Amygdala (tissue), 56 donors: ENCODE measurements at places on chromosomes 4 and X.

DNA sequence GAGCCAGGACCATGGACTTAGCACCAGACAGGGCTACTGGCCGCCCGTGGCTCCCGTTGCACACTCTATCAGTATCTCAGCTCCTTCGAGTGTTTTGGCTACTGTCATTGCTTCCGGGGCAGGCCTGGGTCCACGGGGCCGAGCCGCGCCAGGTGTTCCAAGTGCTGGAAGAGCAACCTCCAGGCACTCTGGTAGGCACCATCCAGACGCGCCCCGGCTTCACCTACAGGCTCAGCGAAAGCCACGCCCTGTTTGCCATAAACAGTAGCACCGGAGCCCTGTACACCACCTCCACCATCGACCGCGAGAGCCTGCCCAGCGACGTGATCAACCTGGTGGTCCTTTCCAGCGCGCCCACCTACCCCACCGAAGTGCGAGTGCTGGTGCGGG is 1.6 kb downstream of the FAT4 start:
- peak; percentile 43 for DNase-seq

- no peak for DNase-seq
These were observed 453.9 kb upstream of the ZFP42 start for GRCh38 chr4:187541666-187542065.

DNA sequence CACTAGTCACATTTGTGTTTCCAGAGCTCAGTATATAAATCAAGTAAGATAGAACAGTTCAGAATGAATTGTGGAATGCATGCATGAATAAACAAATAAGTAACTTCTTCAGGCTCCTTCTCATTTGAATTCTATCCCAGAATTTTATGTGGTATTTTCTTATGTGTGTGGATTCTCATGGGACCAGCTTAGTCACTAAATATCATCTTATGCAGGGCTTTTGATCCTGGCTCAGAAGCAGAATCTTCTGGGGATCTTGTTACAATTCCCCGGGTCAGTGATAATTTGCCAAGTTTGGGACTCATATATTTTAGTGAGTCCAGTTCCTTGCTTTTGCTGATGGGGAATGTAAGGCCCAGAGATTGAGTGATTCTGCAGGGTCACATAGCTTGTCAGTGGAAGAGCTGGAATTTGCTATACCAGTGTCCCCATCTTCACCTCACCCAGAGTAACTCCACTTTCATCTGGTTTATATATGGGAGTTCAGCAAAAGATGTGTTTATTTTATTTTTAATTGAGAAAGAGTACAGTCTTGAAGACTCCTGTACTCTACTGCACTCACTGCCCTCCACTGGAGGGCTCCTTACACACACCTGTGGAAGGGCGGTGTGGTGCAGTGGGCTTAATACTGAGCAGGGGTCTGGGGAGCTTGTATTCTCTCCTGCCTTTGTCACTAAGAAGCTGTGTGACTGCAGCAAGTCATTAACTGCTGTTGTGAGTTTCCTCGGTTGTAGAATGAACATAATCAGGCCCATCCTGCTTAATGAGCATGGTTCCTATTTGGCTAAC is 198.2 kb upstream of the CXorf66 start:
- DNase-seq, result no peak

GRCh38 chr4:54367059-54367458 is 138.0 kb downstream of the PDGFRA start:
- no peak for DNase-seq

- no peak for DNase-seq
These were observed 40.2 kb upstream of the EPGN start for GRCh38 chr4:74267998-74268606.
